Activated T-cell treated with anti-CD3 and anti-CD28 coated beads, Interleukin-2, amount 50 U/mL, for 24 hours (primary cell): ENCODE measurements at places on chromosomes 6 and 20.

DNA sequence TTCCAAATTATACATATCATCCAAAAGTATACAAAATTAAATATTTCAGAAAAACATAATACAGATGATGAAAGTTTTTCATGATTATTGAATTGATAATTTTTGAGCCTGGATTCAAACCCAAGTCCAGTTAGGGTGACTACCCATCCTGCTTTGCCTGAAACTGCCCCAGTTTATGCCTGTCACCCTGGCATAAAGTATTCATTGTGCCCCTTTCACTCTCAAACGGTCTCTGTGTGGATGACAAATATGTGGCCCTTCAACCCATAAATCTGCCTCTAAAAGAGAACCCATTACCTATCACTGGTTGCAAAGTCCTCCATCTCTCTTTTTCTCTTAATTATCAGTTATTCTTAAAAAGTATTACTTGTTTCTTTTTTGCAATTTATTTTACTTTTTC, 553.7 kb upstream of the JARID2 start:
- no peak for DNase-seq

DNA sequence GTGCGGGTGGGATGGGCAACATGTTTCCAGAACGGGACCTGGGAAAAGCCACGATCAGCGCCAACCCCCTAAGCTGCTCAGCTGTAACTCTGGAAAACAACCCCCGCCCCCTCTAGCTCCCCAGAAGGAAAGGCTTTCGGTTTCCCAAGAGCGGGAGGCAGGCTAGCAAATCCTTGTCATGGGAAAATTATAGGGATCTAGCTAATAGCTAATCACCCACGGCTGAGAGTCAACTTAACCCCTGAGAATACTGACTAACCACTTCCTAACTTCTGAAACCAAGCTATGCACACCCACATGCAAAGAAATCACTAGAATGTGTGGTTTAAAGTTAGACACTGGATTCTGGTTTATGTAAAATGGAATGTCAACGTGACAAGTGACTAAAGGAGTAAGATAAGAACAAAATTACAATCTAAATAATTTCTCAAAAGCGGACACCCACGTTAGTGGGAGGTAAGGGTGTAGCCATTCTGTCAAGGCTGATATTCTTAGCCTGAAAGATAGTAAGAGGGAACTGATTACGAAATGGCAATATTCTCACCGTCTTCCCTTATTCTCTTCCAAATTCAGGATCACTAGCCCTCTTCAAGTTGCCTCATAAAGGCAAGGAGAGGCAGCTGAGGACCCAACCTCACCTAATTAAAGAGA, 20.1 kb downstream of the JAG1 start:
- DNase-seq = no peak

GRCh38 chr6:123622780-123623179, 14.0 kb downstream of the TRDN start:
- no peak for DNase-seq

GRCh38 chr6:18025596-18025995, 38.2 kb upstream of the KIF13A start:
- DNase-seq = no peak

- no peak for DNase-seq
Observed at GRCh38 chr6:42331019-42331418, 113.4 kb upstream of the MRPS10 start.

DNA sequence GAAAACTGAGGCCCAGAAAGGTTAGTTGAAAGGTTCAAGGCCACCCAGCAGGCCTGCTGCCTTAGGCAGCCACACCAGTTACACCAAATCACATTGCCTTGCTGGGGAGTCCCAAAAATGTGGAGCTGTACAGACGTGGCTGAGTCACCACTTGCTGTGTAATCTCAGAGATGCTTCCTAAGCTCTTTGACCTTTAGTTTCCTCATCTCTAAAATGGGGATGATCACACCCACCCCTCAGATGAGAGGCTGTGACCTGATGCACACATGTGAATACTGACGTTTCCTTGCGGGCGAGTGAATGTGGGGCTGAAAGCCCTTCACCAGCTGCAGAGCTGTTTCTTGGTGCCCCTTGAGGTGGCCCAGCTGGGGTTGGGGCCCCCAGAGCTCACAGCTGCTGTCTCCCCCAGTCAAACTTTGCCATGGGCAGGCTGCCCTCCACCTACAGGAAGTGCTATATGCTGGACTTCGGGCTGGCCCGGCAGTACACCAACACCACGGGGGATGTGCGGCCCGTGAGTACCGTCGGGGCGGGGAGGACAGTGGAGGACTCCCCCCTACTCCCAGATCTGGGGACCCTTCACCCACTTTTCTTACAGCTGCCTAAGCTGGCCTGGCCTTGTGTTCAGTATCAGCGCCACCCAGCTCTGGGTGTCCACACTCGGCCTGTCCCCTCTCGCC, 11.0 kb downstream of the TTBK1 start:
- DNase-seq = no peak
